Retinal pigment epithelial cell (primary cell): ENCODE measurements at places on chromosomes 3 and 15.
A peak's percentile ranks its signal among the peaks of the same experiment; 100 is the strongest.

- no peak for DNase-seq
These were observed 36.3 kb upstream of the MEIS2 start for GRCh38 chr15:37136666-37137065.

DNA sequence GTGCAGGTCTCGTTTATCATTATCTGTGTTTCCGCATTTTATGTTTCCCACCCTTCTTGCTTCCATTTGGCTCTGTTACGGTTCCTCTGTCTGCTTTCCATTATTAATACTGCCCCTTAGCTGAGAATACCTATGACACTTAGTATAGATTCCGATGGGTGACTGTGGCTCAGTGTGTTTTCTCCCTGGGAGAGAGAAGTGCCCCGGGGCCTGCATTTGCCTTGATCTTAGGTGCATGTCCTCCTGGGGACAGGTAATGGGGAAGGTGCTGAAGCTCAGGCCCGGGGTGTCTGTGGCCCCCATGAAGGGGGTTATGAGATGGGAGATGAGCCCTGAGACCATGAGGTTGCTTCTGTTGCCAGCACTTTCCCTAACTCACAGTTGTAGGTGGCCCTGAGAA, 43.4 kb upstream of the PCSK6 start:
- no peak for DNase-seq

DNA sequence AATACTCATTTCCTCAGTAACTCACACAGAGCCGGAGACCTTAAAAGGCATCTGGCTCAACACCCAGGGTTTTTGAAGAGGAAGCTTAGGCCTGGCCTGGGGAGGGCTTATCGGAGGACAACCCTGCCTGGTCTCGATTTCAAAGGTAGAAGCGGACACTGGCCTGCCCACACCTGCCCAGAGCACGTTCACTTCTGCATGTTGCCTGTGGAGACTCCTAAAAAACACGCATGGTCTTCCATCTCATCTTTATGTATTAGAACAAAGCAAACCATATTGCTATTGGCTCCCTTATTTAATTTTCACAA, 55.5 kb upstream of the FURIN start:
- no peak for DNase-seq

DNA sequence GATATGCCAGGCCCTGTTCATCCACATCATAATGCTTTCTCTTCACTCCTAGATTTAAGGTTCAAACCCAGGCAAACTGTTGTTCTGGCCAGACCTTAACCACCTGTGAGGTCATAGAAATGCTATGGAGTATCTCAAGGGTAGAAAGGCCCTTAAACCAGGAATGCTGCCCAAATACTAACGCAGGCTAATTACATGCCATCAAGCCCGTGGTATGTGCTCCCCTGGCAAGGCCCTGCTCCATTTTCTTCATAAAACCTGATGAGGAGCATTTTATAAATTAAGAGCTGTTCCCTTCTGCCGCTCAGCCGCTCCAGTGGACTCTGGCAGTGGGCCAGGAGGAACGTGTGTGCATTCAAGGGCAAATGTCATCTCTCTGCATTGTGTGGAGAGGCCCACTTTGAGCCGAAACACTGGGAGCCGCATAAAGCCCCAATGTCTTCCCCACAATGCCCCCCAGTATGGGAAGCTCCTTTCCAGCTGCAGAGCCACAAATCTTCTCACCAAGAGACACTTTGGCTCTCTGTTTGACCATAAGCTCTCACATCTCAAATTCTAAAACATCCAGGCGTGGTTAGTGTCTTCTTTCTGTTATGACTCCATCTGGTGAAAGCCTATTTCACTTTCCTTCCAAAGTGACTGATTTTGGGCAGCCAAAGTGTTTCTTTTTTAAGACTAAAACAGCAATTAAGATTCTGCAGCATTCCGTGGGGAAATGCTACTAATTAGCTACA, 210.8 kb upstream of the NR2E3 start:
- no peak for DNase-seq

DNA sequence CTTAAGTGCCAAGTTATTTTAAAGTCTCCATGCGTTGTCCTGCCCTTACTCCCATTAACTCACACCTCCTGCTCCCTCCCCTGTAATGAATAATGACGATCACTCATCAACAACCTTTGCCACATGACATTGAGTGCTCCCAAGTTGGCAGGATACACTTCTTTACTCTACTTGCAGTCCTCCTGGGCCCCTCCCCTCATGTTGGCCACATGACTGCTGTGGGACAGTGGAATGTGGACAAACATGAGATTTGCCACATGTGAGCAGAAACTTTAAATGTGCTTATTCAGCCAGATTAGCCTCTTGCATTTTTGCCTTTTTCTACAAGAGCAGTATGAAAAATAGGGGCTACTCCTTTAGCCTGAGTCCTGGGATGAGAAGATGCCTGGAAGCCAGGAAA, 167.9 kb downstream of the DCLK3 start:
- peak; percentile 4 for DNase-seq

- no peak for DNase-seq
These were observed 13.7 kb downstream of the ZIC1 start for GRCh38 chr3:147422601-147423536.

GRCh38 chr3:165653130-165653778, 184.0 kb downstream of the BCHE start:
- no peak for DNase-seq

DNA sequence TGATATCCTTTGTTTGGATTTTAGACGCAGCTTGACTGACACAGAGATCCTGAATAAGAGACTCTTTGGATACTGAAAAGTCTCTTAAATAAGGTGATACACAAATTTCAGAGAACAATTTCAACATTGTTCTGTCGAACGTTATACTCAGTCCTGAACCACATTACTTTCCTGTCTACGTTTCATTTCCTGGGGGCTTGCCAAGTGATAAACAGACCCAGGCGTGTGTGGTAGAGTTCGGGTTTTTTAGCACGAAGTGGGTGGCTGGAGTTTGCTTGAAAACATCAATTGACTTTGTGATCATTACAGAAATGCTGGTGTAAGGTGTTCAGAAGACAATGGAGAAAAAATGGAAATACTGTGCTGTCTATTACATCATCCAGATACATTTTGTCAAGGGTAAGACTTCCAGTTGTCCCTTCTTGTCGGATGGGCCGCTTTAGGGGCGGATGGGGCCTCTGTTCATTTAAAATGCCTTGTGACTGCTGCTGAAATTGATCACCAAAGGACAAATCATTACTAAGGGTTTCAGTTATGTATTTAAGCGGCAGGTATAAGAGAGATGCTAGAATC, at the start of gene CD96:
CD96 (plus strand) TSS at position 287 of the 573 bp plus-strand sequence; CDS start at position 339, 52 bp downstream.
- no peak for DNase-seq

DNA sequence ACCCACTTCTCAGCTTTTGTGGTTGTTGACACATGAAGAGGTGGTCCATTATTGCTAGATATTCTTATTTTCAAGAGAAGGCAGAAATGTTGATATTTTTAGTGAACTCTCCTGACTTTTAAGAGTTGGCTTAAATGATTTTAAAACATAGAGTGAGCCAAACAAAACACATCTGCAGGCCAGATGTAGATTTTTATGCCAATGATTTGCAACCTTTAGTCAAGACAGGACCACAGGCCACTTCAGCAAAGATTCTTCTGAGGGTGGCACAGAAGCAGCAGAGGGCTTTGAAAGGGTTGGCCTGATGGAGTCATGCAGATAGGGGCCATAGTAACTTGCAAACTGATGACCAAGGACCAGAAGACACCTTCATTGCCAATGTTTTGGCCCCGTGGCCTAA, 276.5 kb upstream of the P2RY1 start:
- no peak for DNase-seq

- DNase-seq: no peak
These were observed 6.3 kb downstream of the ACAA1 start for GRCh38 chr3:38130631-38131065.

GRCh38 chr3:140433431-140433830, 244.4 kb upstream of the TRIM42 start:
- no peak for DNase-seq

DNA sequence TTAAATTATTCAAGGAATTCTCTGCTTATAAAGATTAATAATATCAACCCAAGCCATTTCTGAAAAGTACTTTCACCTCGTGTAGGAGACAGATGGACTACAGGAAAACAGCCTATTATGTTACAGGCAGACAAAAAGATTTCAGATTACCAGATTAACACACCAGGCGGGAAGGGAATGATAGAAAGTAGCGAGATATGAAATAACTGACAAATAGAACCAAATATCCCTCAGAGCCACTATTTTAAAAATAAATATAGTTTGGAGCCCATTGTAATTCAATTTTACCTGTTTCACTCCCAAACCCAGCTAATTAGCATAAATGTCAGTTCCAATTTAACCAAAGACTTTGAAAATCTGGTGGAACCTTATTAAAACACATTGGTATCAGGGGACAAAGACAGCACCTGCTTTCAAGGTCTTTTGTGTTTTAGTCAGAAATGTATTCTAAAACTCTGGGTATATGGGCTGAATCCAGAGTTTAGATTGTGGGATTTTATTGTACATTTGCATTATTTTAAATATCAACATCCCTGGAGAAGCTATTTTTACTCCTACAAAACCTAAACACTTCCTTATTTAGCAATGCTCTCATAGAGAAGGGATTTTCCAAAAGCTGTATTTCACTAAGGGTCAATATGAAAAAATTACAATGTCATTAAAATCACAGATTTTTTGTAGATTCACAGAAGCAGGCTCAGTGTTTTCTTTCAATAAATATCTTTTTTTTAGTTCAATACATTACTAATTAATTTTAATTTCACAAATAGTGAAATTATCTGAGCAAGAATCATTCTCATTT, 138.4 kb downstream of the TNIK start:
- DNase-seq: no peak

- DNase-seq: no peak
These were observed 1.6 kb upstream of the P3H2 start for GRCh38 chr3:190122198-190122771.

- DNase-seq: no peak
These were observed 61.6 kb upstream of the RYK start for GRCh38 chr3:134312072-134312872.

DNA sequence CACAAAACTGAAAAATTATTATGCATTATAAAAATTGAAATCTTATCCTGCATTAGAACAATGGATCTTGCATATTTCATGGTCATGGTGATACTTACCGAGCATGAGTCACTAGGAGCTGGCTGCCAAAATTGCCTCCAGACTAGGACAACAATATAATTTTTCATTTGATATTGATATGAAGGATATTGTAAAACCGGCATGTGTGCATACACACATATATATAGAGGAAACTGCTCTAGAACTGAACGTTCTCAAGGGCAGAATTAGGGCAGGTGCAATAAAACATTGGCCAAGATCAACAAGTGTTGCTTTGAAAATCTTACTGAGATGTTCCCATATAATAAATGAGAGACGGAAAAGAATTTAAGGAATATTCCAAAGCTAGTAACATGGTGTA, 319.4 kb upstream of the POU1F1 start:
- DNase-seq: no peak

GRCh38 chr3:141793476-141794260, 30.5 kb downstream of the GRK7 start:
- no peak for DNase-seq

DNA sequence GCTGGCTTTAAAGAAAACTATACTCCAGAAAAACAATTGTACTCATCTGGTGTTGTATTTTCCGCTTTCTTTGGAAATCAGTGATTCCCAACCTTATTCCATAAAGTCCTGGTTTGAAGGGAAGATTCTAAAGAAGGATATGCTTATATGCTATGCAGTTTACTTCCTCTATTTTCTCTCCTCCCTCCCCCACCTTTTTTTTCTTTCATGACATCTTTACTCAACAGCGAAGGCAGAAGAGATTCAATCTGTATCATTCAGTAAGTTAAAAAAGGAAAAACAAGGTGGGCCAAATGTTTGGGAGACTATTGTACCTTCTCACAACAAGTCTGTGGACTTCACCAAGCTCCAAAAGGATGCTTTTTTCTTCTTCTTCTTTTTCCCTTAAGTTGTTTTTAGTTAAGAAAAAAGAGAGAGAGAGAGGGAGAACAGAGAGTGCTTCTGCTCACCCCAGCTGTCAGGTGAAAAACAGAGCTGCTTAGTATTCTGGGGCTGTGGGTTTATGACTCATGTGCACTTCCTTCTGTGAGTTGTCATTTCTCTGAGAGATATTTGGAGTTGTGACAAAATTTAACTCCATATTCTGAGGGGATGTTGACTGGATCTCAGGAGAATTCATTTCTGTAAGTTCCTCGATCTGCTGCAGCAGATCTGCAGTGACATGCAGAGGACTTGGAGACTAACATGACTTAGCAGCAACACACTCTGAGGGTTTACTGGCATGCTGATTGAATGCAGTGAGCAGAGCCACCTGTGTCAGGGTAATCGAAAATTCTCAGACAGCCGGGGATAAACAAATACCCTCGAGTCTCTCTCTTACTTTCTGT, 70.7 kb downstream of the SSR3 start:
- DNase-seq: peak; percentile 33

GRCh38 chr3:122060040-122060698, 5.0 kb downstream of the CD86 start:
- DNase-seq: no peak

DNA sequence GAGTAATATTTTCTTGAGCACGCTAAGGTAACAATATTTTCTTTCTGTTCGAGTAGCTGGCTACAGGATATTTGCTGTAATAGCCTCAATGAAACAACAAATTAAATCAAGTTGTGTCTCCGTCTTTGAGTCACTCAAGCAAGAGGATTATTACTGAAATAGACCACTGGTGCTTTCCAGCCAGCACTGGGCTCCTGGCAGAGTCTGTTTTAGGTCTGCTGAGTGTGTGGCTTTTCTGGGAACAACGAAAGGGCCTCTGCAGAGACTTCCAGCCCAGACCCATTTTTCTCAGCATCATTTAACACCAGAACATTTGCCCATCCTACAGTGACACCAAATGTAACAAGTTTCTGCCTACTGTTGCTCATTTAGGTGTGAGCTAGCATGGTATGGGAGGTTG, 652.9 kb downstream of the MAGI1 start:
- DNase-seq: no peak

DNA sequence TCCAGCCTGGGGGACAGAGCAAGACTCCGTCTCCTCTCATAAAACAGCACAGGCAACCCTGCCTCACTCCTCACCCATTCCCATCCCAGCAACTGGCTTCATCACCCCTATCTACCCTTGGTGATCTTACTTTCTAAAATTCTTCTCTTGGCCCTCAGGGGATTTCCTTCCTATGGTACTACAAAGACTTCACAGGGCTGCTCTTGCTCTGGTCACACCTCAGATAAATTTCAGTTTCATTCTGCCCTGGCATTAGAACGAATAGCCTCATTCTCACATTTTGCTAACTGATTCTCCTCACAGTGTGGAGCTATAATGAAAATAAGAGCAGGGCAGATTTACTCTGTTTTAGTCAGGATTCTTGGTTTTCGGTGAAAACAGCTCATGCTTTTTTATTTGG, 22.1 kb upstream of the CRBN start:
- DNase-seq: no peak

DNA sequence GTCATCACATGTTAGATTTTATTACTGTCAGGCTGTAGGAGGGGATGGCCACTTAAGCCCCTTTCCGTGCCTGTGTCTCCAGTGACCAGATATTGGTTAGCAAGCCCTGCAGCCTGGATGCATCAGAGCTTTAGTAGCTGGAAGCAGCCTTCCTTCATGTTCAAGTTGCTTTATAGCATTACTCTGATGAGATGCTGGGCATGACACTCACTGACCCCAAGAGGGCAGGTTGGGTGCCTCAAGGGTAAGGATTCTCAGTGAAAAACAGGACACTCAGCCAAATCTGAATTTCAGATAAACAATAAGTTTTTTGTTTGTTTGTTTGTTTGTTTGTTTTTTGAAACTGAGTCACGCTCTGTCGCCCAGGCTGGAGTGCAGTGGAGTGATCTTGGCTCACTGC, 68.5 kb upstream of the PTX3 start:
- DNase-seq: no peak
